GM23248 (cell line): ENCODE measurements at places on chromosomes 2 and 18.

DNA sequence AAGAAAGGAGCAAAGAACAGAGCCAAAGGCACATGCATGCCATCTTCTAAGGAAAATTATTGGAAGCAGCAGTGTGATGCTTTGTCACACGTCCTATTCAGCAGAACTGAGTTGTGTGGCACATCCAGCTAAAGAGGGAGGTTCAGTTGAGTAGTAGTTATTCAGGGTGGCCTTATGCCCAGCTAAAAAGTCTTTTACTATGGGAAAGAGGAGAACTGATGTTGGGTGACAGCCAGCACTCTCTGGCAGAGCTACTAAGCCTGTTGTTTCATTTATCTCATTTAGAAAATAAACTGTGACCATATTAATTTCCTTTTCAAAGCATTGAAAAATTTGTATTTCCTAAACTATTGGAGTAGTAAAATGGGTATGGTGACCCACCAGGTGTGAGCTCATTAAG lies 18.5 kb downstream of the ITGA6 start:
- no peak for DNase-seq

DNA sequence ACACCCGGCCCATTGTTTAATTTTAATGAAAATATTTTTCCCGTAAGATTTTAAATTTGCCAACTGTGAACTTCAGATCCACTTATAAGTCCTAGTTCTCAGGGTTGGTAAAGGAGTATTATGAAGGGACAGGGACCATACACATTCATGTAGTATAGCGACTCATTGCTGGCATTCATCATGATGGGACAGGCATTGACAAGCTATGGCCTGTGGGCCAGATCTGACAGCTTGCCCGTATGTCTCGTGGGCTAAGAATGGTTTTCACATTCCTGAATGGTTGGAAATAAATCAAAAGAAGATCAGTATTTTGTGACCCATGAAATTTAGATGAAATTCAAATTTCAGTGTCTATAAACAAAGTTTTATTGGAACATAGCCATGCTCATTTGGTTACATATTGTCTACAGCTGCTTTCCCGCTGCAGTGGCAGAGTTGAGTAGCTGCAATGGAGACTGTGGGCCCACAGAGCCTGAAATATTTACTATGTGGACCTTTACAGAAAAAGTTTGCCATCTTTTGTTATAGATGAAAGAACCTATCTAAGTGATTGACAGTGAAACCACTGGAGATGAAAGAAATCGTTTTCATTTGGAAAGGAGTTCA lies 4.1 kb downstream of the RAPGEF4 start:
- DNase-seq = no peak

DNA sequence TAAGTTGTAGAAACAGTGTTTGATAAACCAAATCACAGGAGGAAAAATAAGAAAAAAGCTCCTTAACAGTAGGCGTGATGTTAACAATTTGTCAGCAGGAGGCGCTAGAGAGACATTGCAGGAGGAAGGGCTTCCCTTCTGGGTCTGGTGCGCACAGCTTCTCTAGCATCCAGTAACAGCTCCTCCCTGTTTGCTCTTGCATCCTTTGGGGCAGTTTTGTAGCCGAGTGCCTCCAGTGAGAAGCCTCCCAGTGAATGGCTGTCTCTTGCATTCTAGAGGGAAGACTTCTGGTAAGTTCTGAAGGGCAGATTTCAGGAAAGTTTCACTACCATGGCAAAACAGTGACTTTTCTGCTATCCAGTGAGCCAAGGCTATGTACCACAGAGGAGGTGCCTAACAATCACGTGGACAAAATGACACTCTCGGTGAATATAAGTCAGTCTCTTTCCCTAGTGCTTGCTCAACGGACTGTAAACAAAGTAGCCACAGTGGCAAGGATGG lies 9.5 kb upstream of the ZNF396 start:
- peak; percentile 86 for DNase-seq

- DNase-seq = no peak
These were observed 47.0 kb upstream of the IHH start for GRCh38 chr2:219107758-219108157.

DNA sequence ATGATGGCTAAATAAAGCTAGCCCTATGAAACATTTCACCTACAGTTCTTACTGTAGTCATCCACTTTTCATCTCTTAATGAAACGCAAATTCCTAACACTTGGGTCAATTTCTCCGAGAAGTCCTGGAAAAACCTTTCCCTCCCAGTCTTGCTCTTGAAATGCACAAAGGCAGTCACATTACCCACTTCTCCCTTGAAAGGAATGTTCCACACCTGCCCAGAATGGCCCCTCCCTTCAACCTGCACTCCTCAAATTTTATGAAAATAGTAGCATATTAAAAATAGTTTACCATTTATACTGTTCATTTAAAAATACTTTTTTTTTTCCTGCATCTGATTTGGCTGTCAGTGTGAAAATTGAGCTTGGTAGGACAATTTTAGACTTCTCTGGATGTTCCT lies 64.7 kb upstream of the ACAA2 start:
- no peak for DNase-seq

GRCh38 chr18:69763002-69763401 lies 184.7 kb downstream of the CD226 start:
- DNase-seq = no peak

DNA sequence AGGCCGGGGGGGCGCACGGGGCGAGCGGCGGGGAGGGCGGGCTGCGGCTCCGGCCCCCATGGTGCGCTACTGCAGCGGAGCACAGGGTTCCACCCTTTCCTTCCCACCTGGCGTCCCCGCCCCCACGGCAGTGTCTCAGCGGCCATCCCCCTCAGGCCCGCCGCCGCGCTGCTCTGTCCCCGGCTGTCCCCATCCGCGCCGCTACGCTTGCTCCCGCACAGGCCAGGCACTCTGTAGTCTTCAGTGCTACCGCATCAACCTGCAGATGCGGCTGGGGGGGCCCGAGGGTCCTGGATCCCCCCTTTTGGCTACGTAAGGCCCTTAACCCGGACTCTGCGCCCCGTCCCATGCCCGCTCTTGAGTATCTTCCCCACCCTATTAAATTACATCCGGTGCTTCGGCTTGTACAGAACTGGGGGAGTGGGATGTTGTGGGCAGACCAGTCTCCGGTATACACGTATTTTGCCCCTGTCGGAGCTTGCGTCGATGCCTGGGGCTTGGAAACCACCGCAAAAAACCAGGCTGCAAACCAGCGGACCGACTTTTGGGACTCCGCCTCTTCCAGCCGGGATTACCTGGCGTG lies 598 bp upstream of the WBP1 start:
- peak; percentile 77 for DNase-seq

DNA sequence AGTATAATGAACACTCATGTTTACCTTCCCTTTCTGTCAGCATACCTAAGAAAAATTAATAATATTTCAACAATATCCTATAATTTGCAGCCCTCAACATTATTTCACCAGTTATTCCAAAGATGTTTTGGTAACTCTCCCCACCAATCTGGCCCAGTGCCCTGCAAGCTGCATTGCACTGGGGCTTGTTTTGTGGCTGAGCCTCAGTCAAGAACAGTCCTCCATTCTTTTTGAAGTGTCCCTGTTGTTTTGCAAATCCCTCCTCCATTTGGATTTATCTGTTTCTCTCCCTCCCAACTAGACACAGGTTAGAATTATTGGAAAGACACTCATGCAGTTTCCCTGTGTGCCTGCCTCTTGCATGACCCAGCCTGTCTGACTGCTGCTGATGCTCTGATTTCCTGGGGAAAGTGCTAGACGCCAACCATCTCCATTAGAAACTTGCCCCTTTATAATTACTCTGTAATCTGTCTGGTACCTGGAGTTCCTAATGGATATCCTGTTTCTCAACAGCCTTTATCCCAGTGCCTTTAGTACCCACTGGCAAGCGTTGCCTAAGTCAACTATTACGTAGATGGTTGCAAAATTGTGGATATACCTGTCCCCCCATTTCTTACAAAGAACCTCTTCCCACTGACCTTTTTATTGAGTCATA lies 60.2 kb downstream of the EIF5B start:
- no peak for DNase-seq

DNA sequence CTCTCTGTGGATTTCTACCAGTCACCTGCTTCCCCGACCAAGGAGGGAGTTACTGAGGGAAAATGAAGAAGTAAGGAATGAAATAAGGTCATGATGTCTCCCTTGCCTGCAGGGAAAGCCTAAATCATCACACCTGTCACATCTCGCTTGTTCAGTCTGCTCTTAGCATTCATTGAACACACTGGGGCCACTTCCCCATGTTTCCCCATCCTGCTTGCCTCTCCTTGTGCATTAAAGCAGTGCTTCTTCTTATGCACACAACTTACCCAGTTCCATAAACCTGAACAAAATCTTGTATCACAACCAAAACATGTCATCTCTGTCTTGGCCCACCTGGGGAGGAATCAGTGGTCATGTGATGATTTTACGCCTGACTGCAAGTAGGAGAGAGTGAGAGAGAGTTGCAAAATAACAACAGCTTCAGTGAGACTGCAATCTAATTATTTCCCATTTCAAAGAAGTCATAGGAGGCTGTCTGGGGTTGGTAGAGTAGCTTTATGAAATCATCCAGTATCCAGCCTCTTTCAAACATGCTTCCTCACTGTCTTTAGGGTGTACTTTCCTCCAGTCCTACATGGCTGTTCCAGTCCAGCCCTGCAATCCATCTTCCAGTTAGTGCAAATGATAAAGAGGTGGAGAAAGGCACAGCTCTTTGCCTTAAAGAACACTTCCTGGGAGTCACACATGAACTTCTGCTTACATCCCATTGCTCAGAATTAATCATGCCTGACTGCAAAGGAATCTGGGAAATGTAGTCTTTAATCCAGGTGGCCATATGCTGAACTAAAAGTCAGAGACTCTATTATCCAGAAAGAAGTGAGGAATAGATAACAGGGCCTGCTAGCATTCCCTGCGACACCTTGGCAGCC lies 220.1 kb downstream of the HAUS1 start:
- peak; percentile 69 for DNase-seq

- DNase-seq = no peak
These were observed 268.4 kb upstream of the CDH19 start for GRCh38 chr18:66872277-66872676.

GRCh38 chr18:49510393-49511115 lies 23.5 kb upstream of the C18orf32 start:
- DNase-seq = peak; percentile 75

GRCh38 chr2:190882411-190882766 lies 1.8 kb downstream of the GLS start:
- DNase-seq = no peak

DNA sequence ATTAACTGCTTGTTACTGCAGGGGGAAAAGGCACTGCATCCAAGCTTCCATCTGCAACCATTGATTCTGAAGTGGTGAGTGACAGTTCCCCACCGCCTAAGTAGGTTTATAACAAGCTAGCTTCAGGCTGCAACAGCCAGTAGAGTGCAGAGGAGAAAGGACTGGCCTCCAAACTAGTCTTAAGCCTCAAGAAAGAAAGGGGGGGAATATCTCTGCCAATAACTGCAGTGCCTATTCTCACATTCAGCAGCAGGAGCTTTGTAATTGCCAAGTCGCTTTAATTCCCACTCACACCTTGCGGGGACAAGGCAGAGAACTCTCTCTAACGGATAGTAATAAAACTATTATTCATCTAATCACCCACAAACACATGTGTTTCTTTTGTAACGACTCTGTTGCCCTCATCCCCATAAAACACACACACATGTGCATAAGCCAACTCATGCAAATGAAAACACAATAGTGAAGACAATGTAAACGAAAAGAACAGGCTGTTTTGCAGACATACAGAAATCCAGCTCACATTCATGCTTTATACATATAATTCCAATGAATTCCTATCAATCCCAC lies 1963.3 kb upstream of the PIK3C3 start:
- DNase-seq = no peak

GRCh38 chr18:55351241-55351691 lies 236.7 kb downstream of the TCF4 start:
- DNase-seq = peak; percentile 41

GRCh38 chr2:105175231-105175630 lies 66.3 kb upstream of the GPR45 start:
- no peak for DNase-seq

DNA sequence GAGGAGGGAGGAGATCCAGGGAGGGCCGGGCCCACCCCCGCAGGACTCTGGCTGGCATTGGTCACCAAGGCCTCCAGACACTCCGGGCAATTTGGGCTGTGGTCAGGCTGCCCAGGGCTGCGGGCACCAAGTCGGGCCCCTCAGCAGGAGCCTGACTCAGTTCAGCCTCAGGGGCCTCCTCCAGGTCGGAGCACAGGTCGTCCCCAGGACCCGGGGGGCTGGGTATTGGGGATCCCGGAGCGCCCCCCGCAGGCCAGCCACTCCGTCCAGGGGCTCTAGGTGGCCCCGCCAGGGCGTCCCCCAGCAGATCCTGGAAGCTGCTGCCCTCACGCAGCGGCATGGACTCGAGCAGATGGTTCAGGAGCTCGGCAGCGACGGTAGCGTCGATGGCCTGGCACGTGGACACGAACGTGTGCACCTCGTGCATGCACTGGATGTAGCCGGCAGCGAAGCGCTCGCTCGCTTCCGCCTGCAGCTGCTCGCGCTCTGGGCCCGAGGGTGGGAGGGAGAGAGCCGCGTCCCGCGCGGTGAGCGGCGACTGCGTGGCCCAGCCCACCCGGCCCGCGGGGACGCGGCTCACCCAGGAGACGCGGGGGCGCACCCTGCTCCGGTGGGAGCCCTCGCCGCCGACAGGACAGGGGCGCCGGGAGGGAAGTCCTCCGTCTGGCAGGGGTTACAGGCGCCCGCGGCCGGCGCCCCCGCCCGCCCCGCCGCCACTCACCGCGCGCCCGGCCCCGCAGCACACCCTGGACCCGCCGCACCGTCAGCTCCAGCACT lies 884 bp downstream of the HES6 start:
- peak; percentile 31 for DNase-seq

DNA sequence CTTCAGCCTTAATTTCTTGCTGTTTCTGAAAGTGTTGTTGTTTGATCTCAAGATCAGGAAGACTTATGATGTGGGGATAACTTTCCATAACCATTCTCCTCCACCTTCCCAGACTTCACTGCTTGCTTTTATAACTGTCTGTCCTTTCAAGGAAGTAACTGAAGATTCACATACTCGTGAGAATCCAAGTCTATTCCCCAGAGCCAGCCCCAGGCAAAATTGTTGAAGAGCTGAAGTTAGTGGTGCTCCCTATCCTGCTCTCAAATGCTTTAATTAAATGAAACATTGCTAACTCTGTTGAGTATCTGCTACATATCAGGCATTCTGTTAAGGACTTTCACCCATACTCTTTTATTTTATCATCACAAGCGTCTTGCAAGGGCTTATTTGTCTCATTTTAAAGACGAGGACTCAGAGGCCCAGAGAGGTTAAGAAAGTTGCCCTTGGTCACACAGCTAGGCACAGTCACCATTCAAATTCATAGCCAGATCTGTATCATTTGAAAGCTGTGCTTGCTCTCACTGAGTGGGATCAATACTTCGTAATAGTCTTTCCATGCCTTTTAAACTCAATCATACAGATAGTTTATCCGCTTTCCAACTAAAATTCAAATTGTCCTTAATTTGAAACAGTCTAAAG lies 189.8 kb upstream of the TCF4 start:
- no peak for DNase-seq

DNA sequence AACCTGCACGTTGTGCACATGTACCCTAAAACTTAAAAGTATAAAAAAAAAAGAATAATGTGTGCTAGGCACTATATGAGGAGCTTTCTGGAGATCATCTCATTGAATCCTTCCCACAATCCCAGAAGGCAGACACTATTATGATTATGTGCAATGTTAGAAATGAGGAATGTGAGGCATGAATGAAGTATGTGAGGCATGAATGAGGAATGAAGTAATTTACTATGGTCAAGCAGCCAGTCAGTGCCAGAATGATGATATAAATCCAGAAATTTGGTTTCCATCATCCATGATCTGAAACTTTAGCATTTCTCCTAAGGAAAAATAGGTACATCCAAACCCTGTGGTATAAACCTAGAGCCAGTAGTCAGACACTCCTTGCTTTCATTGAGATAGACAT lies 42.0 kb downstream of the CCDC148 start:
- peak; percentile 72 for DNase-seq
